Activated naive CD8-positive, alpha-beta T cell treated with anti-CD3 and anti-CD28 coated beads, Interleukin-2, amount 50 U/mL, for 16 hours (primary cell): ENCODE measurements at places on chromosomes 7 and 10.

GRCh38 chr10:96395931-96396877 lies 37.4 kb upstream of the OPALIN start:
- DNase-seq: peak; percentile 26

GRCh38 chr10:19944911-19945663 lies 128.9 kb downstream of the PLXDC2 start:
- no peak for DNase-seq

GRCh38 chr7:55127622-55128081 lies 108.8 kb downstream of the EGFR start:
- DNase-seq: no peak

- no peak for DNase-seq
These were observed 295.4 kb downstream of the PRPF18 start for GRCh38 chr10:13882119-13882711.

DNA sequence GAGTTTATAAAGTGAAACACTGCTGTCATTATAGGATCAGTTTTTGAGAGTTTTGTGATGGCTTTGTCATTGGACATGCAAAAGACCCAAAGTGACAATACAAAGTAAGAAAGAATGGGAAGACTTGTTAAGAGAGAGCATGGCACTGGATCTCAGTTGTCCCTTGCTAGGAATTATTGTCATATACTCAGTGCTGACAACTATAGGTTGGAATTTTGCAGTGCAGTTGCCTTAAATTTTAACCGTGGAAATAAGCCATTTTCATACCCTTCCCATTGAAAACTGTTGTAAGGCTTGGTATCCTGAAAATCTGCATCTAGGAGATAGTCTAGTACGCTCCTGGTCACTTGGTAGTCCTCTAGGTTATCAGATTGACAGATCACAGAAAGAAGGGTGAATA lies 1156.7 kb downstream of the GATA3 start:
- DNase-seq: no peak

DNA sequence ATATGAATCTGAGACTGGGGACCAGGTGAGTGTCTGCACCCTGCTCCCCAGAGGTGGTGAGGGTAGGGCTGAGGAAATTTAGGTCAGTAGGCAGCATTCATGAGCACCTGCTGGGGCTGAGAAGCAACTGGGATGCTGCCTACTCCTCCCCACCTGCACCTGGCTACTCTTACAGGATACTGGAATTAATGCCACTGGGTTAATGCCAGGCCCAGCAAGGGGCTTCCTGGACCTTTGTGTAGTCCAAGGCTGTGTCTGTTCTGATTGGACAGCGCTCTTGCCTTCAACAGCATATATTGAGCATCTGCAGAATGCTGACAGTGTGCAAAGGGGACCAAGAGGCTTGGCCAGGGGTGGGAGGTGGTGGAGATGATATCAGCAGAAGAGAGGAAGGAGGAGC lies 32.1 kb downstream of the ADCYAP1R1 start:
- no peak for DNase-seq

DNA sequence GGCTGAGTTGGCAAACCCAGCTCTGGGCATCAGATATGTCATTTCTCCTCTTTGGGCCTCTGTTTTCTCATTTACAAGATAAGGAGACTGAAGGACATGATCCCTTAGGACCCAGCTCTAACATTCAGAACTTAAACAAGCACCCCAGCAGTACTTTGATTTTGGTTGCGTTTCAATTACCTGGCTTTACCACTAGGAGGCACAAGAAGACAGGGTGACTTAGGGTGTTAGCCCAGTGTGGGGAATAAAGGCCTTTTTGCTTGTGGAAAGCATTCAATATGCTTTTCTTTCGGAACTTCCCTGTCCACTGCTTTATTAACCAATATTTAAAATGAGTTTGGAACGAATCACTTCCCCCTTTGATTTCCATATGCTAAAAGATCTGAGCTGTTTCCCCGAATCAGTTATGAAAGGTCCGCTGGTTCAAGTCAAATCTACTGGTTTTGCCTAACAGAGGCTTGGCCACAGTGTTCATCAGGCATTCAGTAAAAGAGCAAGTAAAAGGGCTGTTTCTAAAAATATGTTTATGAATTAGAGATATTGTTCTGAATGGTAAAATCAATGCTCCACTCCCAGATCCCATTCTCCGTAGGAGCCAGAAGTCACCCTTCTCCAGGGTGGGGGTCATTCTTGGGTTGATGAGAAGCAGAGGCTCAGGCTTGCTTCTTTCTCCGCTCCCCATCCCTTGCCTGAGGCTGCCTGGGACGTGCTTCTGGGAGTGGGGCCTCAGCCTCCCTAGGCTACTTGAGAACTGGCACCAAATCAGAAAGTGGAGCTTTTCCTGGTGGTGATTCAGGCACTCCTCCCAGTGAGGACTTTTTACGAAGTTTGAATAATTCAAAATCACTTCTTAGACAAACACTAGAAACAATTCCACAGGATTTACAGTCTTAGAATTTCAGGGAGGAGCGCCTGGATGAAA lies 105.5 kb downstream of the MYOF start:
- DNase-seq: peak; percentile 25

DNA sequence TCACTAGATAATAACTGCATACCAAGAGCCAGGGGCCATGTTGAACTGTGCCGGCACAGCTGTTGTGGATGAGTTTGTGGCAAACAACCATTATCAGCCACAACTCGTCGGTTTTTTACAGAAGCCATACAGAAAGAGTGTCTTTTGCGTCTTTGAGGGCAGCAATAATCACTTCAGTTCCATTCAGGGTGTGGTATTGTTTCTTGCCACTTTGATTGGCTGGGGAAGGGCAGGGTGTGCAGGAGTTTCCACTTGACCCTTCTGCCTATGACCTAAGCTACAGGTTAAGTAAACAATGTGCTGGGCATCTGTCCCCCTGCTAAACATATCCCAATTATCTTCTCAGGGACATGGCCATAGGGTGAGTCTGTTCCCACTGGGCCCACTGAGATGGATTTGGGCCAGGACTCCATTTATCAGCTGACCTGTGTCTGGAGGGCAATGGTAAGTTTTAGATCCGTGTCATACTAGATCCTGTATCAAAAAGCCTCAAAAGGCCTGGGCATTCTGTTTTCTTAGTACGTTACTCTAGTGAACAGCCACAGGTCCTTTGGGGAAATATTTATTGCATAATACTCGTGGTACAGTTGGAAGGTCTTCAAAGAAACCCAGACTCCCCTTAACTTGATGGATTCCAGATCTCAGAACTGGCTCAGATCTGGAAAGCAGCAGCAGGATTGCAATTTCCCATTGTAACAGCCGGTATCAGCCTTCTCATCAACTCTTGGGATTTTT lies 15.9 kb downstream of the ZNF3 start:
- no peak for DNase-seq

DNA sequence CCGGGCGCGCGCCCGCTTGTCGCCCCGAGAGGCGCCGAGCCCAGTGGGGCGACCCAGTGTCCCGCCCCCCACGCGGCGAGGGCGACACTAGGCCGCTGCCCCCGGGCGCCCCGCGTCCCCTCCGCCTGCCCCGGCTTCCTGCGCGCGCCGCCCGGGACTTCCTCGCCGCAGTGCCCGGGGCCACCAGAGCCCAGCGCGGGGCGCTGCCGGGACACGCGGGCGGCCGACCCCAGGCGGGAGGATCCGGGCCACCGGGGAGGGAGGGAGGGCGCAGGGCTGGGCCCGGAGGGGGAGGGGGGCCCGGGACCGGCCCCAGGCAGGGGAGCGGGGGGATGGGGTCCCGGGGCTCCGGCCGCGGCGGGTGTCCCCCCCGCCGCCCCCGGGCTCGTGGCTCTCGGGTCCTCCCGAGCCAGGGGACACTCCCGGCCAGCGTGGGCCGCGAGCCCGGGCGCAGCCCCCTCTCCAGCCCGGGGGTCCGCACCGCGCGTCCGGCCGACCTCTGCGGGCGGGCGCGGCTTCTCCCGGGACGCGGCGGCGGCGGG lies 435 bp upstream of the PWWP2B start:
- no peak for DNase-seq

GRCh38 chr7:5404421-5404826 lies 19.2 kb downstream of the TNRC18 start:
- no peak for DNase-seq

DNA sequence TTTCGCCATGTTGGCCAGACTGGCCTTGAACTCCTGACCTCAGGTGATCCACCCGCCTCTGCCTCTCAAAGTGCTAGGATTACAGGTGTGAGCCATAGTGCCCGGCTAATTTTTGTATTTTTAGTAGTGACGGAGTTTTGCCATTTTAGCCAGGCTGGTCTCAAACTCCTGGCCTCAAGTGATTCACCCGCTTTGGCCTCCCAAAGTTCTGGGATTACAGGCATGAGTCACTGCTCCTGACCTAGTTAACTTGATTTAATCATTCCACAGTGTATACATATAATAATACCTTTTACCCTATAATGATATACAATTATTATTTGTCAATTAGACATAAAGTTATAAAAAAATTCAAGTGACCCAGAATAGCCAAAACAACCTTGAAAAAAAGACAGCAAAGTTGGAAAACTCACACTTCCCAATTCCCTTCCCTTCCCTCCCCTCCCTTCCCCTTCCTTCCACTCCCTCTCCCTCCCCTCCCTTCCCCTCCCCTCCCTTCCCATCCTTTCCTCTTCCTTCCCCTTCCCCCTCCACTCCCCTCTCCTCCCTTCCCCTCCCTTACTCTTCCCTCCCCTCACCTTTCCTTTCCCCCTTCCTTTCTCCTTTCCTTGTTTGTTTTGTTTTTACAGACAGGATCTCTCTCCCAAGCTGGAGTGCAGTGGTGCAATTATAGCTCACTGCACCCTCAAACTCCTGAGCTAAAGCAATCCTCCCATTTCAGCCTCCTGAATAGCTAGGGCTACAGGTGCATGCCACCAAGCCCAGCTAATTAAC lies 14.8 kb upstream of the ZMIZ2 start:
- no peak for DNase-seq

GRCh38 chr10:61283066-61283465 lies 170.1 kb downstream of the TMEM26 start:
- DNase-seq: no peak

- no peak for DNase-seq
These were observed 39.2 kb downstream of the LAMB4 start for GRCh38 chr7:108090791-108091460.

DNA sequence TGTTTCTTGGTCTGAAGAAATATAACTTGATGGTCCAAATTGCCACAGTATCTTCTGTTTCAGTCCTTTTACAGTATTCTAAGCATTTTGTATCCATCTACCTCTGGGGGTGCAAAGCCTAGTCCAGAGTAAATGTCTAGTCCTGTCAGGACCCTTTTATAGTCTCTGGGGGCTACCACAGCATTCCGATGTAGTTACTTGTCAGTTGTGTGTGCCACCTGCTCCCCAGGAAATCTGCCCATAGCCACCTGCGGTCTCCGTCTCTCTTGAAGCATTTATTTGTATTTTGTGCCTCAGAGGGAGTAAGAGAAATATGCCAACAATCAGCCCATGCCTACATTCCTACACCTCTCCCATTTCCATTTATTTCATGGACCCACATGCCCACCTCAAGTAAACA lies 12.8 kb downstream of the AGBL3 start:
- no peak for DNase-seq

DNA sequence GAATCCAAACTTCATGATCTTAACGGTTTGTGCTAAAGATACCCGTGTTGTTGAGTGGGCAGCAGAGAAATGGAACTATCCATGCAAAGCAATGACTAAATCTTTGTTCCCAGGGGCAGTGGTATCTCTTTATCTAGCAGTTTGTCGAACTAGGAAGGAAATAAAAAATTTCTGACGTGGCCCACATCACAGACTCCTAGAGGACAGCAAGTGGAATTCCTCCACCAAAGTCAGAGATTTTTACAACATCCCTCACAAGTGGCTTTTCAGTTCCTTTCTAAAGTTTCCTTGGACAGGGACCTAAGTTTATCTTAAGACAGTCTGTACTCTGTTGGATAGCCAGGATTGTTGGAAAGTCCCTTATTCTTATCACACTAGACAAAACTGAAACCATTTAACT lies 136.0 kb downstream of the RAPGEF5 start:
- no peak for DNase-seq

GRCh38 chr7:99386584-99387238 lies 12.2 kb downstream of the ARPC1B start:
- no peak for DNase-seq

GRCh38 chr7:2071133-2071832 lies 161.5 kb downstream of the MAD1L1 start:
- no peak for DNase-seq

DNA sequence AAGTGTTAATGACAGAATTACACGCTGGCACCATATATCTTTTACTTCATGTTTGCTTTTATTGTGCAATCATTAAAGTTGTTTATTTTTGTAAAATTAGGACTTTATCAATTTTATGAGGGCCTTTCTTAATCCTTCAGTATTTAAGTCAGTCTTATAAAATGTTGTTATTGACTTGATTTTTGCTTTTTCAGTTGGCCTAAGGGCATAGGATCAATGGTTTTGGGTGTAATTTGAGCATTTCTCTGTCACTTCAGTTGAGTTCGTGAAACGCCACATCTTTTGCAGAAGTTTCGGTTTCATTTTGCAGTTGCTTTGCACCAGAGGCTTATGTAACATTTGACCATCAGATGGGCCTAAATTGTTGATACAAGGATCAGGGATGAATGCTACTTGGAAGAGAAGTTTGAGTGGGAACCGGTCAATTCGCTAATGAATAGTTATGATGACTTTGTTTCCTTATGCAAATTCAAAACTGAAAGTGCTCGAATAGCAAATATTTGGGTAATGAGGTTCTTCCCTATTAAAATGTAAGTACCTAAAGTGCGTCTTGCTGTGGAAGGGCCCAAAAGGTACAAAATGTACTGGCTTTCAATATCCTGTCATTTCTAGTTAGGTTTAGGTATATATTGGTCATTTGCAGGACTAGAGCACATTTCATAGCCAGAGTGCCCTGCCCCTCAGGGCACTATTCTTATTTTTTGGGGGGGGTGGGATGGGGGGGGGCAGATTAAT lies 340.9 kb downstream of the LRMDA start:
- no peak for DNase-seq

DNA sequence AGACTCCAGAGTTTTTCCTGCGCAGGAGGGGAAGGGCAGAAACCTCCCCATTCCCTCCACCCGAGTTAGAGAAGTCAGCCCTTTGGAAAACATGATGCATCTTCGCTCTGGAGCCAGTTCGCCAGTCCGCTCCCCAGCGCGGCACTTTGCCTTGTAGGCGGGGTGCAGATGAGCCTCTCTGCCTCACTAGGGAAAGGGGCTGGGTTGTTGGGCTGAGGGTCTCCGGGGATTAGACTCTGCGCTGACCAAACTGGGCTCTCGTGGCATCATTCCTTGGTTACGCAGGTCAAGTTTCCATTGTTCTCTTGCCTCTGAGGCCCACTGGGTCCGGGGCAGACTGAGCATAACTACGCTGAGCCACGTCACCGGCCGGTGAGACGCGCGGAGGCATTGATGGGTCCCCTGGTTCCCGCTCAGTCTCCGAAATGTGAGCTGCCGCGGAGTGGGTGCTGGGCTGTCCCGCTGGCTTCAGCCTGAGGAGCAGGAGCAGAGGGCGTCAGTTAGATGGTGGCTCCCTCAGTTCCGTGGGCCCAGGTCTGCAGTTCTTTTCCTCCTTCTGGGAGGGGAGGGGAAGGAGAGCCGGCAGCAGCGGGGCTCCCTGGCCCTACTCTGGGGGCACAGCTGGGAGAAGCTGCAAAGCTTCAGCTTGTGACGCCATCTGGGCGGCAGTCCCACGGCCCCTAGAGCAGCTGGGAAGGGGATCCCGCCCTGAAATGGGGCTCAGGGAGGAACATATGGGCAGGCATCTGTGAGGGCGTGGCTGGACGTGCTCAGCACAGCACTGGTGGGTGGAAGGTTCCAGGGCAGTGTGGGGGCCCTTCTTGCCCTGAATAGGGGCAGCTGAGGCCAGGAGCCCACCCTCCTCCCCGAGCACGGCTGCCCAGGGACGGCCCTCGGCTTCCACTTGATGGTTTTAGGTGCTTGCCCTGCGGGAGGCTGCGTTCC lies 121.3 kb upstream of the BTBD16 start:
- DNase-seq: no peak

GRCh38 chr10:118955531-118955930 lies 74.0 kb upstream of the NANOS1 start:
- DNase-seq: no peak

- no peak for DNase-seq
These were observed 299.9 kb downstream of the AUTS2 start for GRCh38 chr7:69898189-69898588.
